ENCODE measurements at places on chromosomes 5 and 9. TPM values are rescaled to one million over a fixed set of nuclear protein-coding genes. Genes with fewer than 3 reads are reported as not detected.

ELOVL7 gene
- 0.15 TPM for total RNA-seq

KIF12 gene
- not detected for total RNA-seq

FYB1 gene
- not detected for total RNA-seq

PCDHGA7 gene
- 9.6 TPM for total RNA-seq

LAMC3 gene
- 0.37 TPM for total RNA-seq

FOXD4L3 gene
- total RNA-seq = not detected

SV2C gene
- total RNA-seq = 4.1 TPM

PCDHB14 gene
- total RNA-seq = 6.9 TPM

PRR7 gene
- 3.0 TPM for total RNA-seq

NEUROG1 gene
- total RNA-seq = not detected

GLDC gene
- 0.32 TPM for total RNA-seq

All from A673 (cell line).